ENCODE measurements at places on chromosomes 5 and 9.

GRCh38 chr5:54553659-54554207 lies 36.2 kb downstream of the SNX18 start:
- no peak for DNase-seq

GRCh38 chr9:110738982-110739381 lies 70.4 kb downstream of the MUSK start:
- no peak for DNase-seq

DNA sequence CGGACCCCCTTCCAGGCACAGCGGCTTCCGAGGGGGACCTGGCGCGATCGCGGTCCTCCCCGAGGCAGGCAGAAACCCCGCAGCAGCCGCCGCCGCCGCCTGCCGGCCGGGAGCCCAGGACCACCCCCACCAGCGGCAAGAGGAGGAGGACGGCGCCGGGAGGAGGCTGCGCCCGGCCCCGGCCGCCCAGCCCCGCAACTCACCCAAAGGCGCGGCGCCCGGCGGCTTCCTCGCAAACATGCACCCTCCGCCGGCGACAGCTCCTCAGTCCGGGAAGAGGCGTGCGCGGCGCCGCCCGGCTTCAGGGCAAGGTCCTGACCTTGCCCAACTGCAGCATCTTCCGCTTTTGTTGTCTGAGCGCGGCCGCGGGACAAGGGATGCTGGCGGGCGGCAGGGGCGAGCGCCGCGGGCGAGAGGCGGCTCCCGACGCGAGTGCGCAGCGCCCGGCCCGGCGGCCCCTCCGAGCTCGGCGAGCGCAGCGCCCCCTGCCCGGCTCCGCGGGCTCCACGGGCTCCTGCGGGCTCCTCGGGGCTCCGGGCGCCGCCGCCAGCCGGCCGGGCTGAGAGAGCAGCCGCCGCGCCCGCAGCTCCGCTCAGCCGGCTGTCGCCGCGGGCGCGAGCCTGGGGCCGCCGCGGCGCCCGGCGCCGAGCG lies 507 bp downstream of the CTNND2 start:
- DNase-seq, result no peak

DNA sequence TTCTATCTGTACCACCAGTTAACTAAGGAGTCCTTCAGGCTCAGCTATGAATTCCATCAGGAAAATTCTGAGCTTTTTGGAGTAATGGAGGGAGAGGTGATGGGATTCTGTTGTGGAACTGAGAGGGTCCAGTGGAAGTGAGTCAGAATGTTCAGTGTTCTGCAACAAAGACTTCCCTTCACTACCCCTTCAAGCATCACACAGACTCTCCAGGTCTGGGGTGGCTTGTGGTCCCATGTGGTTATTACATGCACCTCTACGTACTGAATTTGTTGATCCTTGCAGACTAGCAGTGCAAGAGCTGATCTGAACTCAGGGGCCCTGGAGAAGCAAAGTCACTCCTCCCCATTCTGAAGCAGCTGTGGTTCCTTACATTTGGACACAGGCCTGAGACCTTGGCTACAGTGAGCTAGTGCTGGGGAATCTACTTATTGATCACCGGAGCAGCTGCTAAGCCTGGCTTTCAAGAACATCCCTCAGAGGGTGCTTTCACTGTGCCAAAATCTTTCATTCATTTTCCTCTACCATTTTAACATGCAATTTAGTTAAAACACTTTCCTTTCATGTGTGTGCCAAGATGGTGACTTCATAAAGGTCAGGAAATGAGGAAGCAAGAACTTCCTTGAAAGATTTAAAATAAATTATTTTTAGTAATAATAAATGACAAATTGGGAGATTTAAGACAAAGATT lies 75.0 kb upstream of the TNC start:
- DNase-seq, result no peak

DNA sequence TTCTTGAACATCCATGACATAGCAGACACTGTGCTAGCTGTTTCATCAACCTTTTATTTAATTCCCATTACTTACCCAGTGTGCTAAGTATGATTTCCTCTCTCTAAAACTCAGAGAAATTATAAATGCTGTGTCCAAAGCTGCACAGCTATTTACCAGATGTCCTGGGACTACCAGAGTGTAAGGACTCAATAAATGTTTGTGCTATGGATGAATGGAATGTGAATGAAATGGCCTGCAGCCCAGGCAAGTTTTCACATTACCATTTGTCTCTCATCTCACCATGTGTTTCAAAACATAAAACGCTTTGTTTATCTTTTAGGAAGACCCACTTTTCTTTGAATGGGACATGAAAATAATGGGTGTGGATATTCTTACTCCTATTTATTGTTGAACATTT lies 96.2 kb downstream of the ARHGEF28 start:
- peak; percentile 3 for DNase-seq

- DNase-seq, result no peak
These were observed 440.5 kb downstream of the BRINP1 start for GRCh38 chr9:118928722-118929121.

GRCh38 chr9:133727876-133728441 lies 10.2 kb downstream of the SARDH start:
- DNase-seq, result no peak

- DNase-seq, result no peak
These were observed 91.1 kb downstream of the TRIO start for GRCh38 chr5:14234204-14234603.

DNA sequence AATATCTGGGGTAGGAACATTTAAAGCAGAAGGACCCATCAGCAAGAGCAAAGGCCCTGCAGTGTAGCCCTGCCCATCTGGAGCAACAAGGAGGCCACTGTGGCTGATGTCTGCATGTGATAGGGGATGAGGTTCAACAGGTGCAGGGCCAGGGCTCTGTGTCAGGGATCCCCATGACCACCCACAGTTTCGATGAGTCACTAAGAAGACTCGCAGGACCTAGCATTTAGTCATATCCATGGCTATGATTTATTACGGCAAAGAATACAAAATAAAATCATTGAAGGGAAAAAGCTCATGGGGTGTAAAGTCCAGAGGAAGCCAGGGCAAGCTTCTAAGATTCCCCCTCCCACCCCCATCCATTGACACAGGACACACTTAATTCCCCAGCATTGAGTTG lies 188.6 kb downstream of the ADGRV1 start:
- DNase-seq, result no peak

- DNase-seq, result no peak
These were observed 63.3 kb upstream of the TGFBR1 start for GRCh38 chr9:99041618-99042017.

DNA sequence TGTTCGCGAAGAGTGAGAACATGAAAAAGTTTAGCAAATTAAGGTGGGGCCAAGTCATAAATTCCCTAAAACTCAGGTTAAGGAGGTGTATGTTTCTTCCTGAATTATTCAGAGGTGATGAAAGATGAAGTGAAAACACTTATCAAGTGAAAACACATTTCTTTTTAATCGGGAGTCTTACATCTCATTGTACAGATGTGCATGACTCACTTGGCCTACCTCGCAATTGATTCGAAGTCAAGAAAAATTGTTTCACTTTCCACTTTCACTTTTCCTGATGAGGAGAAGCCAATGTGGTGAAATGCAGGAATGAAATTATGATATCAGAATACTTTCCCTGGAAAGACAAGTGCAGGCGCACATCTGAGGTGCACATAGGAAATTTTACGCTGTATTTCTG lies 78.7 kb downstream of the SLC25A46 start:
- no peak for DNase-seq

DNA sequence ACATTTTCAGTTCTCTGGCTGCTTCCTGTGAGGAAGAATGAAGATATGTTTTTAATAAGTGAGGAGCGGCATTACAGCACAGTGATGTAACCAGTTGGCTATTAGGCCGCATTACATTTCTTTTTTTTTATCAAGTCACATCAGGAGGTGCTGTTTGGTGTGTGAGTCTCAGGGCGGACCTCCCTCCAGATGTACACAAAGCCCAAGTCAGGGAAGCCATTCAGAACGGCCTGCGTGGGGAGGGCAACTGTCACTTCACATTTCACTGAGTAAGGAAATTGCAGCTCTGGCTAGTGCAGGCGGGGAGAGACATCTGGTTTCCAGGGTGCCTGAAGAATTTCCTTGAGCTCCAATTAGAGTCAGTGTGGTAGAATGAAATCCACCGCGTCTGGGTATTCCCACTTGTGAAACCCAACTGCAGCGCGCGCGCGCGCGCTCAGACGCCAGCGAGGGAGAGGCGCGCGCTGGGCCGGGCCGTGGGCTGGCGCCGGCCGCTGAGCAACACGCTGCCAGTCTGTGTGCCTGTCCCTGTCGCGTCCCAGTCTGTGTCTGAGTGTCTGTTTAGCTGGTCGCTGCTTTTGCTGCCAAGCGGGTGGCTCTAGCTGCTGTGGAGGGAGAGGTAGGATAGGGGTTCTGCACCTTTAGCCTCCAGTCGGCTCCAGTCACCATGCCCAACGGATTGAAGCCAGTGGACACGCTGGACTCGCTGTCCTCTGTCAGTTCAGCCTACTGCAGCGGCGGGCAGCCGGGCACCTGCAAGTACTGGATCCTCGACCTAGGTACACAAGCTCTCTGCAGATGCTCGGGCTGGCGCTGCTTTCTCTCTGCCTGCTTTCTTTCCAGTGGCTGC lies 140.8 kb upstream of the OTULINL start:
- DNase-seq, result peak; percentile 98

DNA sequence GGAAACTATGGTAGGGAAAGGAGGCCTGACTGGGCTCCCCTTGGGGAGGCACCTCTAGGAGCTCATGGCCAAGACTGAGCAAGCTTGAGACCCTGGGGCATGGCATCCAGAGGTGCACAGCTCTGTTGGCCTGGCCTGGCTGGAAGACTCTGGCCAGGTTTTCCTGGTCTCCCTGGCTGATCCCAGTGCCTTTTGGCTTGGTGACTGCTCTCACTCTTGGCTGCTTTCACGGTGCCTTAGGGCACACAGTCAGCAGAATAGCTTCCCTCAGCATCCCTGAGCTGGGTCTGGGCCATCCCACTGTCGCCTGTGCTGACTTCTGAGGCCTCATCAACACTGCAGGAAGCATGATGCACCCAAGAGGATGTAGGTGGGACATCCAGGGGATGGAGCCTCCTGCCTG lies 13.4 kb upstream of the DELE1 start:
- DNase-seq, result no peak

GRCh38 chr5:170108266-170108785 lies 2.6 kb downstream of the FOXI1 start:
- DNase-seq, result no peak

All from fibroblast of skin of left quadriceps (primary cell).